Stimulated activated CD4-positive, alpha-beta T cell treated with anti-CD3 and anti-CD28 coated beads, Interleukin-15, amount 100 ng/mL, for 24 hours (primary cell): ENCODE measurements at places on chromosomes 1 and 21.
A peak's percentile ranks its signal among the peaks of the same experiment; 100 is the strongest.

DNA sequence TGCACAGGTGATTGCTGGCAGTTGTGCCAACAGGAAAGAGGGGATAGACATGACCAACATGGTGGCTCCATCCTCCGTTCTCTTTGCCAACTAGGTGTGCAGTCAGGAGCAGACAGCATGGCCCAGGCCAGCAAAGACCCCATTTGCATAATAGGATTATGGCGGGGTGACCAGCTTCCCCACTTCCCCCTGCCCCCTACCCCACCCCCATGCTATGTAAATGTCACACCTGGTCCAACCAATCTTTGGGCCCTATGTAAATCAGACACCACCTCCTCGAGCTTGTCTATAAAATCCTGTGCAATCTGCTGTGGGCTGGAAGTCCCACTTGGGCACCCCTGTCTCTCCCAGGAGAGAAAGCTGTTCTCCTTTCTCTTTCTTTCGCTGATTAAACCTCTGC, 146.0 kb downstream of the SLC30A10 start:
- DNase-seq, result no peak

DNA sequence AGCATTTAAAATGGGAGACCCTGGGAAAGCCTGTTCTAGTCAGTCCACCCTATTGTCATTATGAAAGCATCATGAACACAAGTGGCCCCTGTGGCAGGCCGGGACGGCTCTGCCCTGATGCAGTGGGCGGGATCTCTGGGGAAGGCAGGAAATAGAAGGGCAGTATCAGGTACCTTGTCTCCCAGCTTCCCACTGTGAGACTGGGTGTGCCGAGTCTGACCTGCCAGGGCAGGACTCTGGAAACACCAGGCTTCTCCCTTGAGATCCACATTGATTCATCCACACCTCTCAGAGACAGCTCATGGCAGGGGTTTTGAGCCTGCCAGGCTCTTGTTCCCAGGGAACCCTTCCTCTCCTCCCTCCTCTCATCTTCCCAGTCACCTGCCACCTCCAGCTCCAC, 24.5 kb upstream of the GNPAT start:
- no peak for DNase-seq

DNA sequence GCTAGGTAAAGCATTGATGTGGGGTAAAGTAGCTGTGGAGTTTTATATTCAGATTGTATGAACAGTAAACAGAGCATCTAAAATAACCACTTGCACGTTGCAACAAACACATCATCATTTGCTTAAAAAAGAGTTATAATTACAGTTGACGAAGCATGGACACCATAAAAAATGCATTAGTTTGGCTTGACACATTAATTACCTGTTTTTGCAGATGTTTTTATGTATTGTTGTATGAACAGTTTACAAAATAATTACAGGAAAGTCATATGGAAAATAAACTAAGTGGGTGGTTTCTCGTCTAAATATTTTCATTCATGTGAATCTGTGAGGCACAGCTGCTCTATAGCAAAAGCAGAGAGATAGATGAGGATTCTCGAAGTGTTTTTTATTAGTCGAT, 108.3 kb downstream of the RPS6KC1 start:
- no peak for DNase-seq

DNA sequence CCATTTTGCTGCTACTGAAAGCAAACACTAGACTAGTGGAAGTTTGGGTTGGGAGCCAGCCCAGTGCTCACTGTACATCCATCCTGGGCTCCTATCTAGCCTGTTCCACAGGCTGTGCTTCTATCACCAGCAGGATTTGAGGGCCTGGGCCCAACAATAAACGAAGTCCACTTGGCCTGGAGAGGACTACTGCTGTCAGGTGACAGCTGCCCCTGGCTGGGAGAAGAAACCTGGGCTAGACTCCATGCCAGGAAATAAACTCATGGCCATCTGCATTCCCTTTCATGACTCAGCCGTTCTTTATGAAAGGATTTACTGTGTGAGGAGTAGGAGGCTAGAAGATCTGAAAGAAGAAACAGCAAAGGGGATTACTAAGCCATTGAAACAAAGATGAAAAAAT, 35.5 kb downstream of the COLGALT2 start:
- DNase-seq, result no peak

DNA sequence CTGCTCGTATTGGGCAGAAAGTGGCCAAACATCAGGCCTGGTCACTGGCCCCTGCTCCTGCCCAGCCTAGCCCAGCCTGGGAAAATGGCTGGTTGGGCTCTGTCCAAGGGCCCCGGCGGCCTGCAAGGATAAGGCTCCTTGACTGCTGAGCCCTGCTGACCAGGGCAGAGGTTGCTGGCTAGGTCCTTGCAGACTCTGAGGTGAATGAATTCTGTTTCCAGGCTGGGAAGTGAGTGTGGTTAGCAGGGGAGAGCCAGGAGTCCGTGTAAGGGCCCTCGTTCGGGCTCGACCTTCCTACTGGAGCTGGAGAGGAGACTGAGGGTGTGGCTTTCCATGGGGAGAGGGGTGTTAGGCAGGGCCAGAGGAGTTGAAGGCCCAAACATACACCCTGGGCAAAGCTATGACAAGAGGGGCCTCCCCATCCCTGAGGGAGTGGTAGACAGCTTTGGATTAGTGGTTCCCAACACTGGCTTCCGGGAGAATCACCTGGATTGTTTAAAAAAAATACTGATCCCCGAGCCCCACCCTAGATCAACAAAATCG, 20.6 kb downstream of the CSF1 start:
- no peak for DNase-seq

GRCh38 chr1:72412286-72412685, 129.9 kb upstream of the NEGR1 start:
- no peak for DNase-seq

GRCh38 chr21:44987886-44988606, 48.2 kb downstream of the SLX9 start:
- DNase-seq, result no peak

DNA sequence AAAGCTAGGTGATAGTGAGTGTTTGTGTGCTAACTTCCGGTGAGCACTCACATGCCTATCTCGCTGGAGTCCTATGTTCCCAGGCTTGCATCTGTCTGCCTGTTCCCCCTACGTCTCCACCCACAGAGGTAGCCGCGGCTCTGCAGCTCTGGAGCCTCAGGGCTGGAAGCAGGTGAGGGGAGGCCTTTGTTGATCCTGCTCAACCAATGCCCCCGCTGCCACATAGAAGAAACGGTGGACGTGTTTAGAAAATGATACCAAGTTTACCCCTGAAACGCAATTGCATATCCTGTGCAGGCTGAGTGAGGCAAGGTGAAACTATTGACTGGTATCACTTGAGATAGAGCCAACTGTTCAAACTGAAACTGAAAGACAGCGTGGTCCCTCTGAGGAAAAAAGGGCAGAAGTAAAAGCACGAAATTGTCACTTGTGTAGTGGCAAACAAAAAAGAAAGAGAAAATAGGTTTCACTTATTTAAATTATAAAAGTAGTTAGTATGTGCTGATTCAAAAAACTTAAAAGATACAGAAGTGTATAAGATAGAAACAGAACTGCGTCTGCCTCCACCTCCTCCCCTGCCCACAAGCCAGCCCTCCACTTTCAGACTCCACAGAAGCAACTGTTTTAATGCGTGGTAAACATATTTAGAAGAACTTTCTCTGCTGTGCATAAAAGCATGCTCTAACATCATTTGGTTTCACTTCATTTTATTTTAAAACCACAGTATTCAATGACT, 38.6 kb upstream of the ETS2 start:
- peak; percentile 69 for DNase-seq
